ENCODE measurements at places on chromosomes 3 and 15.

GRCh38 chr15:57337868-57338411 is 38.4 kb upstream of the CGNL1 start:
- no peak overlapping the region for H3K4me3 ChIP-seq
- peaks cover 13% of the 10 kb centered on the region for H3K4me1 ChIP-seq
- H3K27ac ChIP-seq, result no peak overlapping the region
- no peaks in the 10 kb centered on the region for H3K36me3 ChIP-seq

DNA sequence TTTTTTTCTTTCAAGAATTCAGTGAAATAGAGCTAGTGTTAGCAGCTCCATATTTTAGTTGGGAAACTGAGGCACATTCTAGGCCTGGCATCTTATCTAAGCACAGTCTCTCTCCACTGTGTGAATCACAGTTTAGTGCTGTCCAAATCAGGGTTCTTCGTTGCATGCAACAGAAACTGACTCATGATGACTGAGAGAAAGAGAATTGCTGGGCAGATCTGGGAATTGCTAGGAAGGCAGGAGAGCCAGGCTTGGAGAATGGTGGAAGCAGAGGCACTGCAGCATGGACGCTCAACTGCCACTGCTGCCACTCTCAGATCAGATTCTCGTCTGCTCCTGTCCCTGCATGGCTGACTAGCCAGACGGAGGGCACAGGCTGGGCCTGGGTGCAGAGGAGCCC is 40.7 kb upstream of the CHST2 start:
- H3K4me3 ChIP-seq, result no peak overlapping the region
- H3K36me3 ChIP-seq, result no peaks in the 10 kb centered on the region
- no peaks in the 10 kb centered on the region for H3K27me3 ChIP-seq
- no peak overlapping the region for H3K27ac ChIP-seq
- no peaks in the 10 kb centered on the region for H3K4me1 ChIP-seq

DNA sequence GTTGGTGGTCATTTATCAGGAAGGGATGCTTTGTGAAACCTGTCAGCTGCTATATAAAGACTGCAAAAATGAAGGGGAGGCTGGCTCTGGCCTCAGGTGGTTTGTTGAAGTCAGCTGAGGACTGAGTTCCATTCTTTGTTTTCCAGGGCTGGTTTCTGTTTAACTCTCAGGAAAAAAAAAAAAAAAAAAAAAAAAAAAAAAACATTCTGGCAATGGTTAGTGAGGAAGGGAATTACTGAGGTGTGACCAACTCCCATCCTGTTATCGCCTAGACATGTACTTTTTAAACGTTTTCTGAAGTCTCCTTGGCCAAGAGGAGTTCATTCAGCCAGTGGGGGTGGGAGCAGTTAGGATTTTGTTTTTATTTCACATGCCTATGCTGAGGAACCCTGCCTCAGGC is 316.3 kb downstream of the OXSM start:
- no peak for DNase-seq
- H3K4me1 ChIP-seq, result no peaks in the 10 kb centered on the region
- H3K36me3 ChIP-seq, result no peaks in the 10 kb centered on the region
- H3K4me3 ChIP-seq, result no peak overlapping the region
- no peak overlapping the region for H3K27ac ChIP-seq

- peaks cover 14% of the 10 kb centered on the region for H3K4me1 ChIP-seq
- DNase-seq, result no peak
- H3K27ac ChIP-seq, result no peak overlapping the region
- H3K27me3 ChIP-seq, result no peaks in the 10 kb centered on the region
- no peaks in the 10 kb centered on the region for H3K36me3 ChIP-seq
Measured at GRCh38 chr15:84979651-84980050, 2.0 kb upstream of the PDE8A start.

DNA sequence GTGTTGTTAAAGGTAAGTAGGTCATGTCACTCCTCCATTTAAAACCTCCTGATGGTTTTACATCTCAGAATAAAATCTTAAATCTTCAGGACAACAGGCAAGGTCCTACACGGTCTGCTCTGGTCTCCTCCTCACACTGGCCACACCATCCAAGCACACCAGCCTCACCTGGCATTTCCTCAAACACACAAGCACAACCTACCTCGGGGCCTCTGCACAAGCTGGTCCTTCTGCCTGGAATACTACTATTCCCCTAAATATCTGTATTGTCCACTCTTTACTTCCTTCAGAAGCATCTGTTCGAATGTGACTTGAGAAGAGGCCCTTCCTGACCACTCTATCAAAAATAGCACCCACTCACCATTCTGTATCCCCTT is 1.8 kb downstream of the GORASP1 start:
- peaks cover under 1% of the 10 kb centered on the region for H3K36me3 ChIP-seq
- no peak for DNase-seq
- H3K4me3 ChIP-seq, result no peak overlapping the region
- H3K4me1 ChIP-seq, result peaks cover 15% of the 10 kb centered on the region
- no peaks in the 10 kb centered on the region for H3K27me3 ChIP-seq

DNA sequence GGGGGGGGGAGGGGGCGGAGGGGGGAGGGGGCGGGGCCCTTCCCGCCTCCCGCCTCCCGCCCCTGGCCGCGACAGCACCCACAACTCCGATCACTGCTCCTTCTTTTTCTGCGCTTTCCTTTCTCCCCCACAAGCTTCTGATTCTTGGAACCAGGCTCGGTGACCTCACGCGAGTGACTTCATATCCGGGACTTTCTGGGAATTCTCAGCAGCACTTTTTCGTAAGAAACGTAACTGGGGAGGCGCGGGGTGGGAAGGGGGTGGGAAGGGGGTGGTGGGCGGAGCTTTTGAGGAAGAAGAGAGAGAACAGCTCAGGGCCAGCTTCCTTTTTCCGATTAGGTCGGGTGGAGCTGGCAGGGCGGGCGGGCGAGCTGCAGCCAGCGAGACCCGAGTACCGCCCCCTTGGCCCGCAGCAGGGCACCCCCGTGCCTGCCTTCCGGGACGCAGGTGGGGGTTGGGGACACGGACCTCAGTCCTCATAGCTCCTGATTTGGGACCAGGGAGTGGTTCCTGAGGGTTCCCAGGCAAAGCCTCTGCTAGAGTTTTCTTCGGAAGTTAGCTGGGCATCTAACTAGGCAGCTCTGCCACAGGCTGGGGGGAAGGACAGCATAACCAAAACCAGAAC is 14.6 kb downstream of the XIRP1 start:
- no peaks in the 10 kb centered on the region for H3K27me3 ChIP-seq
- peak overlapping the region; percentile 63 for H3K27ac ChIP-seq
- peak; percentile 59 for DNase-seq
- peak overlapping the region; percentile 63 for H3K4me3 ChIP-seq

DNA sequence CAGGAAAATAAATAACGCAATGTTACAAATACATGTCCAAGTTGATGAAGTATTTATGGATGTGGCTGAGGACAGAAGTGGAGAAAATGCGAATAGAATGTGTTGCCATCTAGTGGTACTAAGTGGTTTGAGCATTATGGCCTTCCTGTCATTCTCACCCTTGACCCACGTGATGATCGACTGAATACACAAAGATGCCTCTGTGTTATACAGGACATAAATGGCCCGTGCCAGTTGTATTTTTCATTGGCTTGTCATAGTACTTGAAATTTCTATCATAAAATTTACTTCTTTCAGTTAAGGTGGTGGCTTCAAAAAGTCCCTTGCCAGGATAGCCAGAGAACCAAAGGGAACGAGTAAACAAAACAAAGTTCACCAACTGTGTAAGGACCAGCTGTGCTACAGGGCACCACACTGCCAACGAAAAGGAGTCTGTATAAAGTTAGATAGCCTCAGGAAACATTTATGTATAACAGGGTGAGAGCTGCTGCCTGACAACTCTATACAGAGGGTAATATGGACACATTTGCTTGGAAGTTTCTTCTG is 103.7 kb downstream of the MYH15 start:
- H3K4me1 ChIP-seq, result peaks cover 8% of the 10 kb centered on the region
- H3K27me3 ChIP-seq, result no peaks in the 10 kb centered on the region
- DNase-seq, result no peak
- no peaks in the 10 kb centered on the region for H3K36me3 ChIP-seq

GRCh38 chr3:28036599-28037575 is 204.5 kb upstream of the CMC1 start:
- DNase-seq, result no peak
- peaks cover 3% of the 10 kb centered on the region for H3K4me1 ChIP-seq
- H3K27me3 ChIP-seq, result no peaks in the 10 kb centered on the region
- H3K27ac ChIP-seq, result no peak overlapping the region

DNA sequence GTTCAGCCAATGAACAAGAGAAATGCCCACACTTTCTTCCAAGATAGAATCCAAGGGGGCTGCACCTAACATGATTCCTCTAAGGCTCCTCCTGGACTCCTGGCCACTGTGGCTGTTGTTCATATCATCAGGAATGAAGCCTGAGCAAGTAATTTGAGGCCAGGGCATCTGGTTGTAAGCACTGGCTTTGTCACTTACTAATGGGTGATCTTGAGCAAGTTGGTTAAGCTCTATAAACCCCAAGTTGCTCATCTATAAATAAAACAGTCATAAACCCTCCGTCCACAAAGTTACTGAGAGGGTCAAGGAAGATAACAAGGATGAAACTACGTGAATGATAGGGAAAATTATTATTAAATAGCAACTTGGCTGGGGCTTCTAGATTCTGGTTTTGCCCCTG is 58.3 kb downstream of the CDC25A start:
- peaks cover 15% of the 10 kb centered on the region for H3K4me1 ChIP-seq
- H3K27ac ChIP-seq, result no peak overlapping the region
- H3K27me3 ChIP-seq, result no peaks in the 10 kb centered on the region
- no peak for DNase-seq
- H3K36me3 ChIP-seq, result no peaks in the 10 kb centered on the region
- no peak overlapping the region for H3K4me3 ChIP-seq

DNA sequence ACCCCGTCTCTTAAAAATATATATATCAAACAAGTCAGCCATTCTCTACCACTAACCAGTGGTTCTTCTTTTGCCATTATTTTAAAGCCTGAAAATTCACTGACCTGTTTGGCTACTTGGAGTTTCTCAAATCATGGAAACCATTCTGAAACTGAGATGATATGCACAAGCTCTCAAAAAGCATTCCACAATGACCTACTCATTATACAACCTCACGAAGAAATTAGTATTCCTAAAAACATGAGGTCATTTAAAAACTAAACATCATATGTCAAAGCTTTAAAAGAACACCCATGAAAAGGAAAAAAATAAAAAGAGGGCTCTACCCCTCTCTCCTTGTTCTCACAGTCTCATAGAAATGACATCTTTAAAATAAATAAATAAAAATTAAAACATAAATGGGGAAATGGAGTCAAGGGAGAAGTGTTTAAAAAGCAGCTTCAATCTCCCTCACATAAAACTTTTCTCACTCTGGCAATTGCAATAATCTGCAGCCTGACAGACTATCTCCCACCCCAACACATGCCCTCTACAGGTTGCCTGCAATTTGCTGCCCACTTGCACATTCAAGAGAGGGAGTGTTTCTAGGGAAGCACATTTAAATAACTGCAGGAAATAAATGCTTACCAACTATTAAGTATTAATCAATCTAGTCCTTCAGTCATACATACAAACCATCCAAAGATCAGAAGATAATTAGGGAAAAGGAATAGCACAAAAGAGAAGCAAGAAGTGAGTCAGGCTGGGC is 73.3 kb downstream of the TRANK1 start:
- no peaks in the 10 kb centered on the region for H3K36me3 ChIP-seq
- H3K4me3 ChIP-seq, result no peak overlapping the region
- DNase-seq, result no peak
- H3K27ac ChIP-seq, result no peak overlapping the region
- no peaks in the 10 kb centered on the region for H3K4me1 ChIP-seq

- no peak overlapping the region for H3K4me3 ChIP-seq
- no peaks in the 10 kb centered on the region for H3K4me1 ChIP-seq
- DNase-seq, result no peak
- no peak overlapping the region for H3K27ac ChIP-seq
Measured at GRCh38 chr3:133162265-133162664, 124.1 kb downstream of the TMEM108 start.

- no peak overlapping the region for H3K27ac ChIP-seq
- peaks cover 8% of the 10 kb centered on the region for H3K4me1 ChIP-seq
- H3K4me3 ChIP-seq, result no peak overlapping the region
- no peak for DNase-seq
Measured at GRCh38 chr3:39264053-39264452, 15.8 kb downstream of the CX3CR1 start.

- no peaks in the 10 kb centered on the region for H3K36me3 ChIP-seq
- peaks cover 28% of the 10 kb centered on the region for H3K4me1 ChIP-seq
- no peaks in the 10 kb centered on the region for H3K27me3 ChIP-seq
Measured at GRCh38 chr3:138186221-138186620, 880 bp upstream of the ARMC8 start.

DNA sequence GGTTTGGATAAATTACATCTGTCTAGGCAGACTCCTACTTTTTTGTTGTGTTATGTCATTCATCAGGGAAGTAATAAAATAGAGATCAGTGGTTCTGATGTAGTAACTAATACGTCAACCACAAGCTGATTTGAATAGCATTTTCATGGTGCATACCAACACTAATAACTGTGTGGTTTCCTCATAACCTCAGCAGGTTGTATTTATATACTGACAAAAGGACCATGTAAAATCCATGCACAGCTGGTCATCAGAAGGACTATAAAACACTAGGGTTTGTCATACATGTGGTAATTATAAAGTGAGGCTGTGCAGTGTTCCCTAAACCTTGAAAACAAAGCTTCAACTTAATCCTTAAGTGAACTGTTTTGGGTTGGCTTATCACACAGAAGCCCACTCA is 216.8 kb upstream of the RBMS3 start:
- no peak for DNase-seq
- H3K36me3 ChIP-seq, result no peaks in the 10 kb centered on the region
- no peak overlapping the region for H3K4me3 ChIP-seq
- H3K27me3 ChIP-seq, result no peaks in the 10 kb centered on the region
- peaks cover 16% of the 10 kb centered on the region for H3K4me1 ChIP-seq

DNA sequence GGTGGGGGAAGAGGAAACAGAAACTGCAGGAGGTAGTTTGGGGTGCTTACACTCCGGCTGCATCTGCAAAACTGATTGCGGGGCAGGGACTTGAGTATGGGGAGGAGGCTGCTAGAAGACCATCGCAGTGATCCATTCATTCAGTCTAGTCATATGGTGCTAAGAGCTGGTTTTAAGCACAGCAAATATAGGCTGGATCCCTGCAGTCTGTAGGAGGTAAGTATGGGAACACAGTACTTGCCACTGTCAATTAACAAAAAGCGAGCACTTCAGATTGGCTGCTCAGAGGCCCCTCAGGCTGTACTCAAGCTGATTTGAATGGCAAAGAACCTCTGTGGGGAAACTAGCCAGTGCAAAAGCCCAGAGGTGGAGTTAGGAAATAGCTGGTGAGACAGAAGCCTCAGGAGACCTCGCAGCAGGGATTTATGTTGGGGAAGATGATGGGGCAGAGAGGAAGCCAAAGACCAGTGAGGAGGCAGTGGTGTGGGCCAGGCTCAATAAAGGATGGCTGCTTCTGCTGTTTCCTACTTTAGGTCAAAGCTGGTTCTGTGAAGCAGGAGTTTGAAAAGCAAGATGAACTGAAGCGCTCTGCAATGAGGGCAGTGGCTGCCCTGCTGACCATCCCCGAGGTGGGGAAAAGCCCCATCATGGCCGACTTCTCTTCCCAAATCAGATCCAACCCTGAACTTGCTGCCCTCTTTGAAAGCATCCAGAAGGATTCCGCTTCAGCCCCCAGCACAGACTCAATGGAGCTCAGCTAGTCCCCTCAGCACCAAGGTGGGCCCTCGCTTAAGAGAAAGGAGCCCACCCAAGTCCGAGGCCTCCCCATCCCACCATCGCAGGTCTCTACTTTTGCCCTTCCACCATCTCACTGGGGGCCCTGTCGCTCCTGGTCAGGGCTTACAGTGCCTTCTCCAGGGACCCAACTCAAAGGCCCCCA is 7.9 kb downstream of the RPL32 start:
- H3K4me3 ChIP-seq, result no peak overlapping the region
- H3K27me3 ChIP-seq, result no peaks in the 10 kb centered on the region
- H3K4me1 ChIP-seq, result peaks cover 23% of the 10 kb centered on the region
